Naive thymus-derived CD4-positive, alpha-beta T cell (primary cell): ENCODE measurements at places on chromosomes 3 and 15. TPM values are rescaled to one million over a fixed set of nuclear protein-coding genes. Genes with fewer than 3 reads are reported as not detected.

The CD200R1 gene
- polyA plus RNA-seq, result 20.9 TPM

GRCh38 chr3:25558121-25558520 lies 106.6 kb downstream of the TOP2B start:
- H3K4me3 ChIP-seq, result no peak overlapping the region
- H3K36me3 ChIP-seq, result no peaks in the 10 kb centered on the region
- no peaks in the 10 kb centered on the region for H3K4me1 ChIP-seq
- no peak overlapping the region for H3K27ac ChIP-seq

GRCh38 chr3:139601191-139601961 lies 61.8 kb upstream of the RBP1 start:
- no peaks in the 10 kb centered on the region for H3K36me3 ChIP-seq
- H3K4me3 ChIP-seq, result no peak overlapping the region
- no peaks in the 10 kb centered on the region for H3K4me1 ChIP-seq
- H3K27me3 ChIP-seq, result no peaks in the 10 kb centered on the region

The PCOLCE2 gene
- polyA plus RNA-seq, result not detected

The STRC gene
- not detected for polyA plus RNA-seq

DNA sequence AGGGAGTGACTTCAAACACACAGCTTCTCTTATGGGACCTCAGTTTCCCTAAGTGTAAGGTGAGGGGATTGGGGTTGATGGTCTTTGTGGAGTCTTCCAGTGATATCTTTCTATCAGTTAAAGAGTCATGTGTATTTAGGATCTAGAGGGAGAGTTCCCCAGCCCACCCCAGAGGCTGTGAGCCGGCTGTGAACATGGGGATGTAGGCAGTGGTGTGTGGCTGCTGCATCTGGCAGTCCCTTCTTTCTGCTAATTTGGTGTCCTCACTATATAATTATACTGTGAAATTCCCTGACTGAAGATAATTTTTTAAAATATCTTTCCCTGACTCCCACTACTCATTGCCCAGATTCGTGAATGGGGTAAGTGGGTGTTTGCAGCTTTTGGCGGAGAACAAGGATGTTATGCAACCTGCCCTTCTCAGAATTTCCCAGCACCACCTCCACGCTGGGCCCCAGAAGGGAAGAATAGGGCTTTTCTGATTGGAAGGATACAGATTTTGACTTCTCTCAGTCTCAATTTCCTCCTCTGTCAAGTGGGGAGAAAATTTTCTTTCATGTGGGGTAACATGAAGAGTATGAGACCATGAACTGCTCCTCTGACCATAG lies 79.0 kb upstream of the RASGRF1 start:
- H3K27me3 ChIP-seq, result no peaks in the 10 kb centered on the region
- no peaks in the 10 kb centered on the region for H3K36me3 ChIP-seq
- no peak overlapping the region for H3K27ac ChIP-seq
- H3K4me1 ChIP-seq, result no peaks in the 10 kb centered on the region

The NRG4 gene
- not detected for polyA plus RNA-seq

The PATL2 gene
- polyA plus RNA-seq, result 11.4 TPM

DNA sequence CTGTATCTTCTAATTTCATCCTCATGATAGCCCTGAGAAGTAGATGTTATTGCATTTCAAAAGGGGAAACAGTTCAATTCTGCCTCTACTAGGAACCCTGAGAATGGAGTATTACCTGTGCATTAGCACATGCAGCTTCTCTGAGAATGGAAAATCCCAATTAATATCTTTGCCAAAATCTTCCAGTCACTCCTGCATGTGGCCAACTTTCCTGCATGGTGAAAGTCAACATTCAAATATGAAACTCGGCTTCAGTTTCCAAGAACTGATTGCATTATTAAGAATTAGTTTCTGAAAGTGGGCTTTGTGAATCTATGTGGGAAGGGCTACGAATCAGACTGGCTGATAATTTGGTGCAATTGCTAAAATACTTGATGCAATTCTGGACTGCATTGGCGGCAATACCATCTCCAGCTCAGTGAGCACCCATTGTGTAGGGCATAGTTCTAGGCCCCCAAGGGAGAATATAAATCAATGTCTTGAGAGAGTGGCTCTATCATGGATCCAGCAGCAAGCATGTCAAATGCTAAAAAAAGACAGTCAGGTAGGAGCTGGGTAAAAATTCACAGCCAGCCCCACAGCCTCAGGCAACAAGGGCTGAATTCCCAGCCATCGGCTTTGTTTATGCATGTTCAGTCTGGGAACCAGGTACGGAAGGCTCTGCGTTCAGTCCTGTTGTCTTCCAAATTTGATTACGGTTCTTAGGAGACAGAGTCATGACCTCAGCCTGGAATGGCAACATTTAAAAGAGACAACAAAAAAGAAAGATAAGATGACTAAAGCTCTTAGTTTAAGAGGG lies 18.8 kb upstream of the BCL6 start:
- no peaks in the 10 kb centered on the region for H3K36me3 ChIP-seq
- H3K27ac ChIP-seq, result no peak overlapping the region
- H3K4me3 ChIP-seq, result no peak overlapping the region
- DNase-seq, result no peak
- H3K4me1 ChIP-seq, result no peaks in the 10 kb centered on the region

GRCh38 chr15:32743411-32744140 lies 25.8 kb downstream of the GREM1 start:
- no peak for DNase-seq
- no peaks in the 10 kb centered on the region for H3K36me3 ChIP-seq
- H3K4me1 ChIP-seq, result no peaks in the 10 kb centered on the region

DNA sequence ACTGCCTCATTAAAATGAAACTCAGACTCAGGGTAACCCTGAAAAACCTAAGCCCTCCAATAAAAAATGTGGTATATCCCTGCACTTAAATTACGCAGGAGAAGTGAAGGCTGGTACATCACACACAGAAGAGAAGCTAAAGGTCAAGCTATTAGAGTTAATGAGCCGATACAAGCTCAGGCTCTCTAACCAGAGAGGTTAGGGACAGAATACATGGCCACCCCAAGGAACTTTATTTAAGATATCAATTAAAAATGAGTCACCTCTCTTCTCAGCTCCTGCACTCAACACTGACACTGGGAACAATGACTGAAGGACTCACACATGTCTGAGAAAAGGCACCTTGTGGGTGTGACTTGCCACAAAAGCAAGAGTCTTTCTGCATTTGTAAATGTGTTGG lies 800.6 kb upstream of the CFAP20DC start:
- no peak overlapping the region for H3K27ac ChIP-seq
- H3K36me3 ChIP-seq, result no peaks in the 10 kb centered on the region
- DNase-seq, result no peak
- no peaks in the 10 kb centered on the region for H3K4me1 ChIP-seq
- no peaks in the 10 kb centered on the region for H3K27me3 ChIP-seq
- no peak overlapping the region for H3K4me3 ChIP-seq

The RASGRF1 gene
- not detected for polyA plus RNA-seq

DNA sequence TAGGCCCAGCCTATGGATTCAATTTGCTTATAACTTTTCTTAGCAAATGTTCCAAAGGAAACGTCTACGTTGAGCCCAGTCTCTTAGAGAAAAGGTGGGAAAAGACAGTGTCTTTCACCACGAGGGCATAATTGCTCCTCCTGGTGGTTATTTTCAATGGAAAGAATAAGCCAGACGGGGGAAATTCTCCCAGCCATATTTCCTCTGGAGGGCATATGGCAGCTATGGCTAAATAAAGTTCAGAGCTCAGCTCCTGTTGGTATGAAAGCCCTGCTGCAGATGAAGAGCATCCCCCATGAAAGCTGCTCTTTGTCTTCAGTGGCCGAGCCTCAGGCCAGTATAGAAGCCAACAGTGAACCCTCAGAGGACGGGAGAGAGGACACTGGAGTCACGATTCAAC lies 297.9 kb downstream of the RYR3 start:
- H3K27ac ChIP-seq, result no peak overlapping the region
- no peaks in the 10 kb centered on the region for H3K36me3 ChIP-seq
- no peak overlapping the region for H3K4me3 ChIP-seq
- H3K4me1 ChIP-seq, result no peaks in the 10 kb centered on the region
- no peak for DNase-seq

The NEK10 gene
- polyA plus RNA-seq, result not detected

- no peak for DNase-seq
- no peak overlapping the region for H3K27ac ChIP-seq
- H3K4me3 ChIP-seq, result no peak overlapping the region
Observed at GRCh38 chr3:193662757-193663322, 69.8 kb downstream of the OPA1 start.

DNA sequence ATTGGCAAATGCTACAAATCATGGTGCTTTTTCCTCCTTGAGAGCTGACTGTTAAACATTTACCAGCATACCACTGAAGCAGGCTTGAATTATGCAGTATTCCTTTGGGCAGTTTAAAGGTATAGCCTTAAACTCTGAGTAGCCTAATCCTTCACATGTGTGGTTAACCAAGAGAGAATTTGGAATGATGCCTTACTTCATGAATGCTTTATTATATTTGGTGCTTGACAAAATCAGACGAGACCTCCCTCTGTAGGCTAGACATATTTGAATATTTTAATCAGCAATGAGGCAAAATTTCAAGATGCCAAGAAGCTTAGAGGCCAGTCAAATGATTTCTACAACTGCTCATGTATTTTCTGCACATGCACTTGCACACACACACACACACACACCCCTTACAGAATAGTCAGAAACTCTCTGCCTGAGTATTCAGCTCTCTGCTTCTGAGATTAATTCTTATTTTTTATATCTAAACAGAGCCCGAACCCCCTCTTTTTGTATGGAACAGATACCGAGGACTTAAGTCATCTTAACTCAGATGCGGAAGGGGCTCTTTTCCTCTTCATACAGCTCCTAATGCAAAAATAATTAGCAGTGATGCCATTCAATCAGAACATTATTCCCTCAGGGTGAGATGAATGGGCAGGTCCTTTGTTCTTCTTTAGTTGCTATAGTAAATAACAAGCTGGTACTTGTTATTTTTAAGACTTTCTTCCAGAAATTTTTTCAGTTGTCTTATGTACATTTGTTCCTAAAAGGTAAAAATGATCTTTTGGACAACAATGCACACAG lies 195.5 kb upstream of the TMC3 start:
- no peaks in the 10 kb centered on the region for H3K36me3 ChIP-seq
- H3K27me3 ChIP-seq, result no peaks in the 10 kb centered on the region
- H3K27ac ChIP-seq, result no peak overlapping the region
- DNase-seq, result no peak
- H3K4me3 ChIP-seq, result no peak overlapping the region
- no peaks in the 10 kb centered on the region for H3K4me1 ChIP-seq

- no peak for DNase-seq
- no peaks in the 10 kb centered on the region for H3K27me3 ChIP-seq
- no peak overlapping the region for H3K4me3 ChIP-seq
- no peaks in the 10 kb centered on the region for H3K36me3 ChIP-seq
Observed at GRCh38 chr3:23552506-23552905, 253.2 kb upstream of the UBE2E1 start.

The ADPRH gene
- 0.38 TPM for polyA plus RNA-seq

The ADAMTS9 gene
- not detected for polyA plus RNA-seq

DNA sequence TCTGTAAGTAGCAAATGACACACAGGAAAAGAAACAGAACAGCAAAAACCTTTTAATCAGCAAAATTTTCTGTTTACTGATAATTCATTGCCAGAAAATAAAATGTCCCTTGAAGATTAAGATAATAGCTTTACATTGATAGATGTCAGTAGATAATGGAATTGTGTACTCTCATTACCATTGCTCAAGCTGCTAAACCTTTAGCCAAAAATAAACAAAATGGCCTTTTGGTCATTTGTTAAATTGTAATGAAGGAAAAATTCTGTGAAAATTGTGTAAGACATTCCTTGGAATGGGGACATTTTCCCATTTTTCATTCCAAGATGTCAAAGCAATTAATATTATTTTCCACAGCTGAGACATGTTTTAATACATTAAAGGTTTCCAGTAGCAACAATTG lies 189.8 kb downstream of the PLOD2 start:
- no peak for DNase-seq
- no peaks in the 10 kb centered on the region for H3K4me1 ChIP-seq
- no peak overlapping the region for H3K4me3 ChIP-seq
- H3K27me3 ChIP-seq, result no peaks in the 10 kb centered on the region

- no peaks in the 10 kb centered on the region for H3K36me3 ChIP-seq
- no peaks in the 10 kb centered on the region for H3K27me3 ChIP-seq
- no peak overlapping the region for H3K4me3 ChIP-seq
- H3K27ac ChIP-seq, result no peak overlapping the region
Observed at GRCh38 chr3:59235634-59236012, 185.8 kb upstream of the CFAP20DC start.

GRCh38 chr3:109112946-109113760 lies 4.8 kb downstream of the MORC1 start:
- H3K4me3 ChIP-seq, result no peak overlapping the region
- no peaks in the 10 kb centered on the region for H3K4me1 ChIP-seq
- H3K27me3 ChIP-seq, result no peaks in the 10 kb centered on the region
- H3K36me3 ChIP-seq, result no peaks in the 10 kb centered on the region
- no peak overlapping the region for H3K27ac ChIP-seq

DNA sequence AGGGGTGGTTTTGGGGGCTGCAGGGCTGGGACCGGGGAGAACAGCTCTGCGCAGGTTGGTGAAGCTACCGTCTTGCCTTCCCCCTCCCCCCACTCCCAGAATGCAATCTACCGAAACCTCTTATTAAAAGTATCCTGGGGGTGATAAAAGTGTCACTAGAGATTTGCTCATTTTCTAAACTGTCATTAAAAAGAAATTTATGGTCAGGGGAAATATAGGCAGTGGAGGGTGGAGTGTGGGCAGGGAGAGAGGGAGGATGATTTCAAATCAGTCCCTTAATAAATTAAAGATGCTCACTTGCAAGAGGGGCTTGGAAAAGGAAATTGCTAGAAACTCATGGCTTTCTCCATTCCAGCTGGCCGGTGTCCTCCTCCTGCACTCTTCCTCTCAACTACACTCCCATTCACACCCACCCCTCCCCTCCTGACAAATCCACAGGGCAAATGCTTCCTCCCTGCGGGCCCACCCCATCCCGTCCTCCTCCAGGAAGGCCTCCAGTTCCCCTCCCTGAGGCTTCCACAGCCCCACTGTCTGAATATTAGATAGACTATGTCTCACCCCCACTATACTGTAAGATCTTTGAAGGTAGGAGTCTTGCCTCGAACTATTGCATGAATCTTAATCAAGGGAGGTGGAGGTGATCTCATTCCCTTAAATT lies 83.9 kb downstream of the TLE3 start:
- no peak overlapping the region for H3K27ac ChIP-seq
- H3K36me3 ChIP-seq, result no peaks in the 10 kb centered on the region
- no peaks in the 10 kb centered on the region for H3K4me1 ChIP-seq
- no peak overlapping the region for H3K4me3 ChIP-seq
- DNase-seq, result no peak
- no peaks in the 10 kb centered on the region for H3K27me3 ChIP-seq
